ENCODE measurements at places on chromosomes 12 and 14.

- no peak for DNase-seq
Observed at GRCh38 chr12:124242529-124243065, 52.3 kb upstream of the RFLNA start.

DNA sequence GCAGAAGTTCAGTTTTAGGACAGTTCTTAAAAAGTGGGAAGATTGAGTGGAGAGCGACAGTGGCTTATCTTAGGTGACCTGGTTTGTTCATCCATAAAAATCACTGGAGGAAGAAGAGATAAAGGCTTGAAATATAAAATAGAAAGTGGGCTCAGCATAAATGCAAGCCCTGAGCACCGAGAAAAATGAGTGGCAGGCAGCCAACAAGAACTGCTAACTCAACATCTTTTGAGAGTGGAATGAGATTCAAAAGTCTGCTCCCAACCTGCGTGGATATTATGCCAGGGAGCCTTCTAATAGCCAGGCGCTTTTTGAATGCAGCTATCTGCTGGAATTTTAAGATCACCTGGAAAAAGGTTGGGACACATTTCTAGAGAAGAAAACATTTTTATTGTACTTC lies 666.5 kb downstream of the FLRT2 start:
- DNase-seq: no peak

GRCh38 chr12:20444595-20445170 lies 76.3 kb downstream of the PDE3A start:
- no peak for DNase-seq

- DNase-seq: no peak
Observed at GRCh38 chr14:104970231-104971068, 7.7 kb downstream of the AHNAK2 start.

- DNase-seq: no peak
Observed at GRCh38 chr14:52012635-52013034, 23.3 kb downstream of the RTRAF start.

- no peak for DNase-seq
Observed at GRCh38 chr12:114041136-114041535, 75.0 kb upstream of the RBM19 start.

- DNase-seq: no peak
Observed at GRCh38 chr12:117063162-117063911, 35.9 kb downstream of the TESC start.

GRCh38 chr14:70052990-70053389 lies 135.8 kb downstream of the SLC8A3 start:
- no peak for DNase-seq

DNA sequence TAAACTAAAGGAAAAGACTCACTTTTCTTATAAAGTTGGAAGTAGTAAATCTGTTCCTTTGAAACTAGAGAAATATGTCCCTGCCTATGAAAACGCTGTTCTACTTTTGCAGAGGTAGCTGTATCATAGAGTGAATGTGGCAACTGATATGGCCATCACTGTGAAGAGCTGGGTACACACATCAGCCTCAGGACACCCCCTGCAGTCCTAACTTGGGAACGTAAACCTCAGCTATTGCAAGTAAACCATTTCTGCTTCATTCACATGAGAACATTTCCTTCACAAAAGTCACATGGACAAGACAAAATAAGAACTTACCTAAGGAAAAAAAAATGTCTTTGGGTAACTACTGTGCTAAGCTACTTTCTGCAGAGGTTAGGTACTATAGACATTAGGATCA lies 233.3 kb upstream of the PPFIA2 start:
- DNase-seq: peak; percentile 7

GRCh38 chr12:46149905-46150304 lies 118.9 kb downstream of the SLC38A1 start:
- DNase-seq: no peak

DNA sequence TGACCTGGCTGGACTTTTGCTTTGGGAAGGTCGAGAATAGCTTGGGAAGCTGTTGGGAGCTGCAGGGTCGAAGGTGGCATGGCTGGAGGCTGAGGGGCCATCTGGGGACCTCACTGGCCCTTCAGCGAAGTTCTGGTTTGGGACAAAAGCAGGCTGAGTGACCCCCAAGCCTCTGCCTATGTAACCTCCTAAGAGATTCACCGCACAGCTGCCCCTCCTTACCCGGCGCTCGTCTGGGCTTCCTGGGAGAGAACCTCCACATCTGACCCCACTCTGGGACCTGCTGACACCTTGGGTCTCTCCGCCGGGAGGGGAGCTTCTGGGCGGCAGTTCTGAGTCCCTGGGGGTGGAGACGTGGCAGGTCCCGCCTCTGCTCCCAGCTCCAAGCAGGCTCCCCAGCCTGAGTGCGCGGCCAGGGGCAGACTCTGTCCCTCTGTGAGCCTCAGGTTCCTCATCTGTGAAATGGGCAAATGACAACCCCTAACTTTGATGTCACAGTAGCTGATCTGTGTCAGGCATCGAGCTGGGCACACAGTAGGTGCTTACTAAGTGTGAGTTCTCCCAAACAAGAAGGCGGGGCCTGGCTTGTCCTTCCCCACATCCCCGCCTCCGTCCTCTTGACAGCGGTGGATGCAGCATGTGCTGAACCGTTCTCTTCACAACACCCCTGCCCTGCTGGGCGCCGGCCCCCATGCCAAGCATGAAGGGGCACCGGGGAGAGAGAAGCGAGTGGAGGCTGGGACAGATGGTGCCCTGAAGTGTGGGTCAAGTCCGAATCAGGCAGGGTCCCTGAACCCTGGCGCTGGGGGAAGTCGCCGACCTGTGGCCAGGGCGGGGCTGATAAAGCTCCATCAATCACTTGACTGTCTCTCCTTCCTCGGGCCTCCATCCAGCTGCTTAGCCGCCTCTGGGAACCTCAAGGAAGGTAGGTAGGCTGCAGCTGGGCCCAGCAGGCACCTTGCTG lies 3.8 kb downstream of the EXOC3L4 start:
- no peak for DNase-seq

- DNase-seq: no peak
Observed at GRCh38 chr12:124740691-124741137, 123.0 kb downstream of the SCARB1 start.

GRCh38 chr14:74882103-74882920 lies 596 bp downstream of the DLST start:
- DNase-seq: peak; percentile 57

GRCh38 chr14:74647678-74648461 lies 35.8 kb upstream of the LTBP2 start:
- DNase-seq: no peak

DNA sequence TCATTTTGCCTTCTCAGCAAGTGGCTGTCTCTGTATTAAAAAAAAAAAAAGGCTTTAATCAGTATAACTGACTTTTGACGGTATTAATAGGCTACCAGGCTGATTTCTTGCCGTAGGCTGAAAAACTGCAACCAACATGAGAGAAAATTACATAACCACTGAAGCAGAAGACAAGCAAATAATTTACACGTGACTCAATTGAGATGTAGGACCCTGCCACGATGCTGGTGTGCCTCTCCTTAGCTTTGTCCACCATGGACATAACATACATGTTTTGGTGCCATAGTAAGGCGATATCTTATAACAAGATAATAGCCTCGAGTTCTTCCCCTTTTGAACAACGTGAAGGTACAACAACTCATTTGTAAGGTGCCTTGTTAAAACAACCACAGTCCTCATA lies 88.7 kb upstream of the GRIP1 start:
- no peak for DNase-seq

GRCh38 chr12:101430456-101430855 lies 22.9 kb upstream of the ARL1 start:
- no peak for DNase-seq

DNA sequence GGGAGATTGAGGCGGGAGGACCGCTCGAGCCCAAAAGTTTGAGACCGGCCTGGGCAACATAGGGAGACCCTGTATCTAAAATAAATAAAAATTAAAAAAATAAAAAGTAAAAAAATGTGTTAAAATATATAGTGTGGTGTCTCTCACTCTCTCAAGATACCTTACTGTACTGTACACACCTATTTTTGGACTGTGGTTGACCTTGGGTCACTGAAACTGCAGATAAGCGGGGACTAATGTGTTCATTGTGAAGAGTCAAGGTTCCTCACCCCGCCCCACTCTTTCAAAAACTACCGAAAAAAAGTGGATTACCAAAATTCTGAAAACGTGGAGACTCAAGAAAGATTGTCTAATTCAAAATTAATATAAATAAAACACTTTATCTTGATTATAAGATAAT lies 1.0 kb upstream of the TAS2R13 start:
- DNase-seq: no peak

DNA sequence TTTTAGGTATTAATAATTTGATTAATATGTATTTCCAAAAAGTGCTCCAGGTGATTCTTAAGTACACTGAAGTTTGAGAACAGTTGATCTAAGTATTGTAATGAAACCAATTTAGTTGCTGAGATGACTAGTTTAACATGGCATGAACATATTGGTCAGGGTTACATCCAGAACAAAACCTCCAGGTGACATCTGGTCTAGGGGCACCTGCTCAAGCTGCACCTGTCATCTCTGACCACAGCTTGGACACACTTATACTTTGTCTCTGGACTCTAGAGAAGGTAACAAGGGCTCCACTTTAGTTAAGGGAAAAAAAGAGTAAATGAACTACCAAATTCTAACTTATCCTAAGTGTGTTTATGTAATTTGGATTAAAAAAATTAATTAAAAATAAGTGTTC lies 8.1 kb downstream of the ARID2 start:
- DNase-seq: no peak

DNA sequence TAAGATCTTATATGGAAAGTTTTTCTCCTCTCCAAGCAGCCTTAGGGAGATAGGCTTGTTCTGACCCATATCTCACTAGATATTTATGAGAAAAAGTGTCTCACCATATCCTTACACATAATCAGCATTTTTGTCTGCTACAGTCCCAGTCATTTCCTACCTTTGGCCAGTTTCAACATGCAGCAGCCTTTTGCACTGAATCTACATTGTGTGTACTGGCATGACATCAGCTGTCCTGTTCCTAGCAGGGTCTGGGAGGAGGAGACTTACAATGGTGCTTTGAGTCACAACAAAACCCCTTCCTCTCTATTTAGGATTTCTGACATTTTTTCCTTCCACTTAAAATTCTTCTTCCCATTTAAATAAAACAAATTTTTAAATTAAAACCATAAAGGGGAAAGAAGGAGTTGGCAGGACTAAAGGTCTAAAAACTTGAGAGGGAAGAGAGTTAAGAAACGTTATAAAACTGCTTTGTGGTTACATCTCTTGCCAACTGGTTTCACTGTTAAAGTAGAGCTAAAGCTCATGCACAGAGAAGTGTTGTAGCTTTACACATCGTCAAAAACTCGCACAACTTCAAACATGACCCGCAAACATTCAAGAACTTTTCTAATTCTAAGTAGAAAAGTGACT lies 53.3 kb upstream of the CERS5 start:
- no peak for DNase-seq

DNA sequence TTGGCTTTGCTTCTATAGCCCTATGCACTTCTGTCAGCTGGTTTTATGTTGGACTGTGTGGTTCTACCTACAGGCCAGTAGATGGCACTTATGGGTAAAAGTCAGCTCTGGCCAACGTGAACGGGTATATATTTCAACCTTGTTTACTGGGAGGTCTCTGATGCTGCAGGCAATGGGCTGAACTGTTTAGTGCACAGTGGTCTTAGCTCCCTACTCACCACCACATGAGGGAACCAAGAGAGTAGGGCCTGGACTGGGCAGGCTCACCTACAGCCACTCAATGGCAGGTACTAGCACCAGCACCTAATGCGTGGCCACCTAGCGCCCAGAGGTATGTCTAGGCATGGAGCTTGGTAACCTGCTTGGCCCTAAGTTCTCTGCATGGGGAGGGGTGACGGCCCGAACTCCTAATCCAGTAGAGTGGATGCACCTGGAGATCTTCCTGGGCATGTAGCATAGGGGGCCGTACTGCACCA lies 481.8 kb downstream of the TMEM117 start:
- no peak for DNase-seq

DNA sequence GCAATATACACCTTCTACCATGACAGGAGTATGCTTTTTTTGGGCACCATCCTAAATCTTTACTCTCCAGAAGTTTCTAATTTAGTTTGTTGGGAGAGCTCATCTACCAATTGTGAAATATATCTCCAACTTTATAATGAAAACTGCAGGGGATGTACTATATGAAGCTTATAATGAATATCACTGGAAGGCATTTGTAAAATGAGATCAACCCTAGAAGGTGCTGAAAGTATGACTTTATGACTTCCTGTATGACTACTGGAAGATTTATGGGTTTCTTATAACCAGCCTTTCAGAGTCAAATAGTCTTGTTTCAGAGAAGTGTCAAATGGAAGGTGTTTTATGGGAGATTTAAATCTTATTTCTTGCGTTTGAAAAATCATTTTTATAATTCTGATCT lies 122.9 kb downstream of the MYRFL start:
- no peak for DNase-seq

DNA sequence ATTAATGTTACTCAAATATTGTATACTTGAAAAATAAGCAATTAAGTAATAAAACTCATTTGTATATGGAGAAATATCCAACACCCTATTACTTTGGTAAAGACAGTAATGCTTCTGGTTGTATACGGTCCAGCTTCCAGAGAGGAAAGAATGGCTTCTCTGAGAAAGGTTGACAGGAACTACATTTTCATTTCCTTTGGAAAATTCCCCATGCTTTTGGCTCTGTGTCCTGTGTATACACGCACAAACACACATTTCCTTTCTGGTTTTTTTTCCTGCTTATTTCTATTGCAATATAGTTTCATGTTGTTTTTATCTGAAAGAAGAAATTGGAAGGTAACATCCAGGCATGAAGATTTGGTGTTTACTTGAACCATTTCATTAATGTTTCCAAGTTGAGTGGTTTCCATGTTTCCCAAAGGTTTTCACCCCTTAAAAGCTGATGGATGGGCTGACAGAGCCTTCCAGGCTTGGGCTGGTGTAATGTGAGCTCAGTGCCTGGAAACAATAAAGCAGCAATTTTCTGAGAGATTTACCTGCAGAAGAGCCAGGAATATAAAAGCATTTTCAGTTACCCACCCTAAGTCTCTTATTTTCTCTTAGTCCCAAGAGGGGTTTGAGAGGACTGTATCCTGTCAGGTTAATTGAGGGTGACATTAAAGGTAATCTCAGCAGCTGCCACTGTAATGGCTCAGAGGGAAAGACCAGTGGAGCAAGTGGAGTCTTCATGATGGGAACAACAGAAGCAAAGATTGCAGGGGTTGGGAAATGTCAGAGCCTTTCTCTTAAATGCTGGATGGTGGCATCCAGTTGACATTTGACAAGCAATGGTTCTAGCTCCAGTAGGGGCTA lies 33.4 kb upstream of the TMTC1 start:
- DNase-seq: no peak

- no peak for DNase-seq
Observed at GRCh38 chr12:15123401-15123800, 97.8 kb downstream of the RERG start.

- DNase-seq: no peak
Observed at GRCh38 chr12:116245189-116245588, 32.3 kb downstream of the MED13L start.

- DNase-seq: no peak
Observed at GRCh38 chr14:104999361-104999760, 13.8 kb downstream of the CLBA1 start.

GRCh38 chr12:130880411-130880885 lies 8.6 kb downstream of the RAN start:
- no peak for DNase-seq

GRCh38 chr12:58529897-58530741 lies 390.2 kb downstream of the LRIG3 start:
- no peak for DNase-seq

Data from effector CD8-positive, alpha-beta T cell (primary cell).